H1 (cell line): ENCODE measurements at places on chromosomes 1 and 21.

DNA sequence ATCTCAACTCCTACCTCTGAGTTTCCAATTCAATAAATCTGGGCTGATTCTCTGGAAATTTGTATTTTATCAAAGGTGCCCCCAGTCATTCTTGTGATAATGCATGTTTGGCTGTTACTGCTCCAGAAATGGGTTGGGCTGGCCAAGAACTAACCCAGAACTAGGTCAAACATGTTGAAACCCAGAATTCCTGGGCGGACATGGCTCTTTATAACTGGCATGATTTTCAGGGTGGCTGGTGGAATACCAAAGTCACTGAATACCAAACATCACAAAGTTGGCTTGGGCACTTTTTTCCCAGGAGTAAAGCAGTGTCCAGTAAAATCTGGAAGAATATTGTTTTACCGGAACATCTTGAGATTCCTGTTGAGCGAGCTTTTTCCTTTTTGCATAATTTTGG, 89.4 kb upstream of the S1PR1 start:
- no peaks in the 10 kb centered on the region for H3K36me3 ChIP-seq
- no peak overlapping the region for H3K27ac ChIP-seq
- H3K4me3 ChIP-seq: no peak overlapping the region

GRCh38 chr1:23927097-23927496, 13.9 kb upstream of the CNR2 start:
- no peak overlapping the region for H3K4me3 ChIP-seq
- no peaks in the 10 kb centered on the region for H3K36me3 ChIP-seq
- DNase-seq: no peak
- no peaks in the 10 kb centered on the region for H3K4me1 ChIP-seq
- no peak overlapping the region for H3K27ac ChIP-seq
- H3K27me3 ChIP-seq: no peaks in the 10 kb centered on the region

- H3K27me3 ChIP-seq: no peaks in the 10 kb centered on the region
- H3K4me3 ChIP-seq: no peak overlapping the region
- DNase-seq: no peak
- no peaks in the 10 kb centered on the region for H3K36me3 ChIP-seq
- H3K27ac ChIP-seq: no peak overlapping the region
Observed at GRCh38 chr1:211723273-211723672, 47.9 kb upstream of the NEK2 start.

DNA sequence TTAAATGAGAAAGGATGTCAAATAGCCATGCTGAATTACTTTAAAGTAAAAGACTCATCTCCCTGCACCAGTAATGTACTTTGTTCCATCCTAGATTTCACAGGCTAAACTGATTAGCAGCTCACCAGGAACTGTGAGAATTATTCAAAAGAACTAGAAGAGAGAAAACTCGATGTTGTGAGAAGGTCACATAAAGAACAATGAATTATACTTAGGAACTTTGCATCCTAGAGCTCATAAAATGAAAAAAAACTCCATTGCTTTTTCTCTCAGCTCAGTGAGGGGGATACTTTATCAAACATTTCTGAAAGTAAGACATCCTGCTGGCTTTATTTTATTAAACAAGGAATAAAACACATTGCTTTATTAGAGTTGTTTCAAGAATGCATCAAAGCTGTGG, 278.5 kb downstream of the MRPL39 start:
- no peak overlapping the region for H3K4me3 ChIP-seq
- no peaks in the 10 kb centered on the region for H3K4me1 ChIP-seq

DNA sequence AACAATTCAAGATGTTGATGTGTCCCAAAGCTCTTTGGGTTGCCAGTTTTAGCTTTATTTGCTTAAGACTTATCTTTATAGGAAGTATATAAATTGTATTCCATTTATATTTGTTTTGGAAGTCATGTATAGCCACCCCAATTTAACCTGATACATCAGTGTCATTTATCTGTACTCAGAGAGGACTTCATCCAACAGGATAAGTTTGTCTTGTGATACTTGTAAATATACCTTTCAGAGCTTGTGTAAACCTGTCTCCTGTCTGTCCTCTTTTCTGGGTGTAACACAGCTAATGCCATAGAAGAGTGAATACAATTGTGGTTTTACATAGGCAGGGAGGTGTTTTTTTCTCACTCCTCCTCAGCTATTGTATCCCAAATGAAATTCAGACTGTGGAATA, 10.4 kb downstream of the PTGFR start:
- no peak overlapping the region for H3K4me3 ChIP-seq
- H3K4me1 ChIP-seq: no peaks in the 10 kb centered on the region
- no peak overlapping the region for H3K27ac ChIP-seq
- H3K27me3 ChIP-seq: no peaks in the 10 kb centered on the region; the same call in 1 of the 2 replicates

GRCh38 chr21:39666681-39667315, 54.1 kb downstream of the B3GALT5 start:
- no peaks in the 10 kb centered on the region for H3K27me3 ChIP-seq
- no peak overlapping the region for H3K4me3 ChIP-seq
- H3K27ac ChIP-seq: no peak overlapping the region
- no peaks in the 10 kb centered on the region; the same call in 1 of the 2 replicates for H3K4me1 ChIP-seq

- peaks cover 42% of the 10 kb centered on the region for H3K36me3 ChIP-seq
- H3K4me3 ChIP-seq: no peak overlapping the region
- H3K4me1 ChIP-seq: no peaks in the 10 kb centered on the region
Observed at GRCh38 chr1:220170836-220171526, 77.0 kb downstream of the IARS2 start.

DNA sequence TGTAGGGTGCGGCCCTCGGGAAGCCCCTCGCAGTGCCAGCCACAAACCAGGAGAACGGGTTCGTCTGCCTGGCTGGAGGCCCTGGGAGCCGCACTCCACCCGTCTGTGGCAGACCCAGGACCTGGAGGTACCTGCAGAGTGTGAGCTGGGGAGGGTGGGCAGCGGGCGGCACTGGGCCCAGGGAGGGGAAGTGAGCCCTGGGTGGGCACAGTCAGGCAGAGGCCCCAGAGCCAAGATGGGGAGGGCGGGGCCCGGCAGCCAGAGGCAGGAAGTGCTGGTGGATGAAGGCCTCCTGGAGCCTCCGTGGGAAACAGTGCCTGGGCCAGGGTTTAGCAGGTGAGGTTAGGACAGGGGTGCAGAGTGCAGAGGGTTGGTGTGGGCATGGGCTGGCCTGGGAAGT, 4.0 kb upstream of the PEX10 start:
- no peaks in the 10 kb centered on the region for H3K27me3 ChIP-seq
- no peak overlapping the region for H3K4me3 ChIP-seq
- no peak for DNase-seq

DNA sequence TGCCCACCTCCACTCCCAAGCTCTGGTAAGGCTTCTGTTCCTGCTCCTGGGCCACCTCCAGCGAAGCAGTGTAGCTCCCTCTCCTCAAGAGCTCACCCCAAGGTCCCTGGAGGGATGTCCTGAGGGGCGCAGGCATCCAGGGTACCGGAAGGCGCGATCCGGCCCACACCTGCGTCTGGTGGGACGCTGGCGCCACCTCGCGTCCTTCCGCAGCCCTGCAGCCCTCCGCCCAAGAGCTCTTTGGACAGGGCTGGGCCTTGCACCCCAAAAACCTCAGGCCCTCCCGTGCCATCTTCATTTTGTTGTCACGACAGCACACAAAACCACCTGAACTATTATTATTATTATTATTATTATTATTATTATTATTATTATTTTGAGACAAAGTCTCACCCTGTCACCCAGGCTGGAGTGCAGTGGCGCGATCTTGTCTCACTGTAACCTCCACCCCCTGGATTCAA, 49.2 kb upstream of the PAX7 start:
- H3K36me3 ChIP-seq: no peaks in the 10 kb centered on the region
- no peak overlapping the region for H3K4me3 ChIP-seq
- H3K4me1 ChIP-seq: no peaks in the 10 kb centered on the region

GRCh38 chr21:43917515-43918384, 52.7 kb downstream of the AGPAT3 start:
- peaks cover 23% of the 10 kb centered on the region for H3K4me1 ChIP-seq
- H3K36me3 ChIP-seq: no peaks in the 10 kb centered on the region
- no peak overlapping the region; the same call in 1 of the 2 replicates for H3K27ac ChIP-seq
- no peak for DNase-seq
- H3K27me3 ChIP-seq: no peaks in the 10 kb centered on the region
- no peak overlapping the region for H3K4me3 ChIP-seq

DNA sequence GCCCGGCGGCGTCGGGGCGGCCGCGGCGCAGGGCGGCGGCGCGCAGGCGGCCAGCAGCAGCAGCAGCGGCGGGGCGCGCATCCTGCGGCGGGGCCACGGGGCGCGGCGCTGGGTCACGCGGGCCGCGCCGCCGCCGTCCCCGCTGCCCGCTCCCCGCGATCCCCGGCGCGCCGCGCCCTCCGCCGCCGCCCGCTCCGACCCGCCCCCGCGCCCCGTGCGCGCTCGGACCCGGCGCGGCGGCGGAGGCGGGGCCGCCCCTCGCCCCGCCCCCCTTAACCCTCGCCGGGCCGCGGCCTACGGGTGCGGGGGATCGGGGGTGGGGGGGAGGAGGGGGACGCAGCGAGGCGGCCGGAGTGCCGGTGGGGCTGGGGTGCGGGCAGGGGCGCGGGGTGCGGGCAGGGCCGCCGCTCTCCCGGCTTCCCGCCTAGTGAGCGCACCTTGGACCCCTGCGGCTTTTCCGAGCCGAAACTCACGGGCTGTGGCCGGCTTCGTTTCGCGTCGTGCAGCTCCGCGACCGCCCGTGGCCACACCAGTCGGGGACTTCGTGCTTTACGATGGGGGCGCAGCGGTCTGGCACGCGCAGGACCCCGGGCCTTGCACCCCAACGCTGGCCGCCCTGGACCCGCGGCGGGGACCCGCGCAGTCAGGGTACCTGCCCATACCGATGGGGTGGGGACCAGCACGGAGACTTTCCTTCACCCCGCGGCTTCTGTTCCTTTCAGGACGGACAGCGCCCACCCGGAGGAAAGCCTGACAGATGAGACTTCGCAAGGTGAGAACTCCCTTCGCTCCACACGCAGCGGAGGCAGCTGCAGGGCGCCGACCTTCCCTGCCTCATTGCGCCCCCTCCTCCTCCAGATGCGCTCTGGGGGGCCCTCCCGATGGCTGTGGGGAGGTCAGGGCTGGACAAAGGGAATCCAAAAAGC, at the start of gene FNDC10:
TSS of gene FNDC10 (minus strand) at position 201 of the 926 bp plus-strand sequence. CDS start at position 81, 120 bp downstream.
- H3K36me3 ChIP-seq: no peaks in the 10 kb centered on the region
- DNase-seq: no peak
- H3K4me1 ChIP-seq: peaks cover 24% of the 10 kb centered on the region
- no peak within 1 kb of the TSS for H3K27ac ChIP-seq
- H3K27me3 ChIP-seq: peaks cover 13% of the 10 kb centered on the region

DNA sequence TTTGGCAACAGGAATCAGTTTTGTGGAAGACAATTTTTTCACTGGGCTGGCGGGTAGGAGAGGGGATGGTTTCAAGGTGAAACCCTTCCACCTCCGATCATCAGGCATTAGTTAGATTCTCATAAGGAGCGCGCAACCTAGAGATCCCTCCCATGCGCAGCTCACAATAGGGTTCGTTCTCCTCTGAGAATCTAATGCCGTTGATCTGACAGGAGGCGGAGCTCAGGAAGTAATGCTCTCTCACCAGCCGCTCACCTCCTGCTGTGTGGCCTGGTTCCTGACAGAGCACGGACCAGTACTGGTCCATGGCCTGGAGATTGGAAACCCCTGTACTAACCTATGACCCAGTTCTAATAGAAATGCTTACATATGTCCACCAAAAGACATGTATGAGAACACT, 96.6 kb upstream of the KIAA1614 start:
- H3K27ac ChIP-seq: no peak overlapping the region
- H3K4me3 ChIP-seq: no peak overlapping the region
- no peaks in the 10 kb centered on the region for H3K36me3 ChIP-seq
- H3K4me1 ChIP-seq: no peaks in the 10 kb centered on the region

DNA sequence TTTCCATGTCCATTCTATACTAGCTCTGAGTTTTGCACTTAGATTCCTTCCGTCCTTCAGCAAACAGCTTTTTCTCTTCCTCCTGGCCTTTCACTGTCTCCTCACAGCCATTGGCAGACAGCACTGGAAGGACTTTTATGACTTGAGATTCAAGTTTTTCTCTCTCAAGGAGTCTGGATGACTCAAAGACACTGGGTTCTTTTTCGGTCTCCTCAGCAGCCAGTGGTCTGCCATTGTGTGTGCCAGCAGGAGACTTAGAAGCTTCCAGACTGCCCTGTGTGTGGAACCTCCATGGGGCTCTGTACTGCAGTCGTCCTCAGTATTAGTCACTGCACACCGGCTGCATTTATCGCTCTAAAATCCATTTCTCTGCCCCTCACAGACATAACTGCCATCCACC, 30.5 kb downstream of the NTNG1 start:
- DNase-seq: no peak
- H3K36me3 ChIP-seq: no peaks in the 10 kb centered on the region
- H3K27me3 ChIP-seq: no peaks in the 10 kb centered on the region

DNA sequence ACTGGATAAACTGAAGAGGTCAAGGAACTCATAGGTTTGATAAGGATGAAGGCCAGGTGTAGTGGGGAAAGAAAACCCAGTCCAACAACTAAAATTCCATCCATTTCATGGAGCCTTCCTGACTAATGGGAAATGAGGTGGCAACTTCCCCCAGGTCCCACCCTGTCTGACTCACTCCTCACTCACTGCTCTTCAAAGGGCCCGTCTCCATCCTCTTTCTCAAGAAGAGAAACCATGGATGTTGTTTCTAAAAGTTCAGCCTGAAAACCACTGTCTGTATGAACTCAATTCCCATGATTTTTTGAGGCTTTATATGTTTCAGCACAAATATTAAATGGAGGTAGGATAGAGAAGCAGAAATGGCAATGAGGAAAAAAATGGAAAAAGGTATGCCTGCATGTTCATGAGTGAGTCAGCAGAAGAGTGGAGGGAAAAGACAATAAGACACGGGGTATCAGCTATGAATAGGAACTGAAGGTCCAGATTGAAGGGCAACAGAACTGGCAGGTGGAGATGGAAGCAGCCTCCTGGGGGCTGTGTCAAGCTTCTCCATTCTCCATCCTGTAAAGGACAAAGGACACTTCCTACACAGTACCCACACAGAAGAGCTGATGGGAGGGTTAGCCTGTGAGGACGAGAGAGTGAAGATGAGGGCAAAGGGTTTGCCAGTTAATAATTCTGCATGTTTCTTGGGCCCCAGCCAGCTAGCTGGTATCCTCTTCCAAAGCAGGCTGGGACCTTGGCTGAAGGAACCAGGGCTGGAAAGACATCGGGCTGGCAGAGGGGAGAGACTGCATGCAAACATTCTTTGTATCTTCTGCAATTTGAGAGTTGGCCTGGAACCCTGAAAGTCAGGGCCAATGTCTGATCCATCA, 5.5 kb upstream of the ELOVL1 start:
- no peaks in the 10 kb centered on the region for H3K36me3 ChIP-seq
- no peak overlapping the region for H3K27ac ChIP-seq
- no peaks in the 10 kb centered on the region for H3K27me3 ChIP-seq

- peaks cover 23% of the 10 kb centered on the region; the same call in 1 of the 2 replicates for H3K4me1 ChIP-seq
- no peaks in the 10 kb centered on the region for H3K36me3 ChIP-seq
- no peak for DNase-seq
- no peak overlapping the region for H3K27ac ChIP-seq
- no peak overlapping the region for H3K4me3 ChIP-seq
- peaks cover 53% of the 10 kb centered on the region for H3K27me3 ChIP-seq
Observed at GRCh38 chr1:61078618-61079295, 3.6 kb upstream of the NFIA start.

- H3K4me3 ChIP-seq: no peak overlapping the region
- no peak overlapping the region for H3K27ac ChIP-seq
- no peak for DNase-seq
- peaks cover 3% of the 10 kb centered on the region; the same call in 1 of the 2 replicates for H3K36me3 ChIP-seq
- H3K27me3 ChIP-seq: no peaks in the 10 kb centered on the region
- H3K4me1 ChIP-seq: no peaks in the 10 kb centered on the region
Observed at GRCh38 chr1:37851782-37852210, 7.6 kb downstream of the MTF1 start.
